Activated T-cell treated with anti-CD3 and anti-CD28 coated beads, Interleukin-2, amount 50 U/mL, for 4 hours (primary cell): ENCODE measurements at places on chromosomes 11 and 22.

DNA sequence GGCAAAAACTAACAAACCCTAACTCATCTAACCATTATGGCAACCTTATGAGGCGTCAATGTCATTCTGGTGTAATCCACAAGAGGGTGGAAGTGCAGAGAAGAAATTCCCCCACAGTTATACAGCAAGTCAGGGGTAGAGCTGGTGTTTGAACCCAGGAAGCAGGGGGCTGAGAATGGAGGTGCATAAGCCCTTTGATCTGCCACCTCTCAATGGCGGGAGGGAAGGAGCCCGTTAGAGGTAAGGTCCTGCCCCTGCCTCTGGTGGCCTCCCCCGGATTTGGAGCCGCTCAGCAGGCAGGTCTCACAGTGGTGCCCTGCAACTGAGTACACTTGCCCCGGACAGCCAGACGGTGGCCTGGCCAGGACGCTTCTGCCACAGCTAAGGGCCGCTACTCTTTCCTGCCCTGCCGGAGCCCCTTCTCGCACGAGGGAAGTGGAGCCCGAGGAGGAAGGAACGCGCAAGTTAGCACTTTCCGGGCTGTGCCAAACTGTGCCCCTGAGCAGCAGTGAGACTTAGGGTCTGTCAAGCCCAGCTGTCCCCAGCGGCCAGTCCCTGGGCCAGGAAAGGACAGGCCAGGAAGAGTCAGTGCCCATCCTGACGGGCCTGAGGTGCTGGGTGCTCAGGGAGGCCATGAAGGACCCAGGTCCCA lies 1.1 kb downstream of the FXYD2 start:
- peak; percentile 33 for DNase-seq

DNA sequence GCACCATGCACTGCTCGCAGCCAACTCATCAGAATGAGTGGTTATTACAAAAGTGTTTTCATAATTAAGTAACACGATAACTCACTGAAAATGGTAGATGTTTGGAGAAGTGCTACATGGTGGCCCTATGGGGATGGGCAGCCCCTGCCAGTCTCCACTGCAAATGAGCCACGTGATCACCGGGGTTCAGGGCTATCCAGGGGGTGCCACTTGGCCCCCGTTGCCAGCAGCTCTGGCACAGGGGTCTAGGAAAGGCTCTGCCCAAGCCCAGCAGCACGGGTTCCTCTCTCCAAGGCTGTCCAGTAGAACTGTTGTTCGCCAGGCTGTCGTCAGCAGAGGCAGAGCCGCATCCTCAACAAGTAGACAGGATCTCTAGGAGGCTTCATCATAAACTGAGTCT lies 382.1 kb upstream of the B3GAT1 start:
- no peak for DNase-seq

GRCh38 chr22:19718456-19719049 lies 4.2 kb downstream of the SEPTIN5 start:
- DNase-seq: no peak

- DNase-seq: no peak
Observed at GRCh38 chr22:29341849-29342127, 26.3 kb upstream of the RASL10A start.

DNA sequence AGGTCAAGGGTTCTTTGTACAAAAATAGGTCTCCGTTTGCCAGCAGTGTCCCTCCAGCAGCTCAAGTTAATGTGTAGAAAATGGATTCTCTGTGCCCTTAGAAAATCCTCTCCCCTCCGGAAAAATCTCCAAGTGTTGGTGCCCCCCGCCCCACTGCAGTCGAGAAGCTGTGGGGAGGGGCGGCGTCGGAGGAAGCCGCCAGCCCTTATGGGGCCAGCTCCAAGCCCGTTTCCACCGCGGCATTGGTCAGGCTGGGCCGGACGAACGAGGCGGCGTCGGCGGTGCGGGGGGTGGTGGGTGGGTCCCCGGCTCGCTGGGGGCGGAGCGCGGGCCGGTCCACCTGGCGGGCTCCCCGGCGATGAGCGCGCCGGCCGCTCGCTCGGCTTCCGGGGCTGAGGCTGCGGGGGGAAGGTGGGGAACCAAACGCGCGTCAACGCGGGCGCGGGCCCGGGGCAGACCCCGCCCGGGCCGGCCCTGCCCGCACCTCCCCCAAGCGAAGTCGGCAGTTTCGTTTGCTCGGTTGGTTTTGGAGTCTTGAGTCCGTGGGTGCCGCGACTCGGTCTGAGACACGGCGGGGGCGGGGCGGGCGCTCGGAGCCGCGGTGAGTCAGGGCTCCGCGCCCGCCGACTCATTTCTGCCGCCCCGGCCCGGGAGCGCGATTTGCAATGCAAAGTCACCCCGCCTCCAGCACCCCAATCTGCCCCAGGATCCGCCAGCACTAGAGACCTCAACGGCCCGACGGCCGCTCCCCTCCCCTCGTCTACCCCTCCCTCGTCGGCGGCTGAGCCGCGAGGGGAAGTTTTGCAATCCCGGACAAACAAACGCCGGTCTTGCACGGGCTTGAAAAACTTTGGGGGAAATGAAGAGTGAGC lies 1.4 kb downstream of the ASCL2 start:
- DNase-seq: peak; percentile 83

DNA sequence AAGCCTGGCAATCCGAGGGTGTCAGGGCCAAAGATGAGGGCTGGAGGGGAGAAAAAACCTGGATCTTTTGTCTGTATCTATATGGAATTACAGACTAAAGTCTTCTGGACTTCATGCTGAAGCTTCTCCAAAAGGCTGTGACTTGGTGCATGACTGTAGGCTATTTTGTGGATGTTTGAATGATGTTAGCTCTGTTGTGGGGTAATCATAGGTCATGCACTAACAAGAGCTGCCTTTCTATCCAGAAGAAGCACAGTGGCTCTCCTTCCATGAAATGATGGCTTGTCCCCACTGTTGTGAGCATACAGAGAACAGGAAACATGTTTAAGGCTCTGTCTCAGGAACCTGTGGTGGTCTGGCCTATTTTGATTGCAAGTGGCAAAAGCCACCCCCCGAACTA lies 263.3 kb upstream of the PLET1 start:
- no peak for DNase-seq

DNA sequence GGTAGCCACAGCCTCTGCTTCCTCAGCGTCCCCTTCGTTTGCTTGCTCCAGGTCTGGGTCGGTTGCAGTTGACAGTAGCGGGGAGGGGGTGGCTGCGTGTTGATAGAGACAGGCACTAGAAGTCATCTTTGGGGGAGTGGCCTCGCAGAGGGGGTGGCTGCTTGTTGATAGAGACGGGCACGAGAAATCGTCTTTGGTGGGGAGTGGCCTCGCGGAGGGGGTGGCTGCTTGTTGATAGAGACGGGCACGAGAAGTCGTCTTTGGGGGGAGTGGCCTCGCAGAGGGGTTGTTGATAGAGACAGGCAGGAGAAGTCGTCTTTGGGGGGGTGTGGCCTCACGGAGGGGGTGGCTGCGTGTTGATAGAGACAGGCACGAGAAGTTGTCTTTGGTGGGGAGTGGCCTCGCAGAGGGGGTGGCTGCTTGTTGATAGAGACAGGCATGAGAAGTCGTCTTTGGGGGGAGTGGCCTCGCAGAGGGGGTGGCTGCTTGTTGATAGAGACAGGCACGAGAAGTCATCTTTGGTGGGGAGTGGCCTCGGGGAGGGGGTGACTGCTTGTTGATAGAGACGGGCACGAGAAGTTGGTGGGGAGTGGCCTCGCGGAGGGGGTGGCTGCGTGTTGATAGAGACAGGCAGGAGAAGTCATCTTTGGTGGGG lies 328.3 kb downstream of the TBC1D22A start:
- no peak for DNase-seq

GRCh38 chr22:44707752-44708151 lies 5.7 kb downstream of the PRR5 start:
- no peak for DNase-seq

DNA sequence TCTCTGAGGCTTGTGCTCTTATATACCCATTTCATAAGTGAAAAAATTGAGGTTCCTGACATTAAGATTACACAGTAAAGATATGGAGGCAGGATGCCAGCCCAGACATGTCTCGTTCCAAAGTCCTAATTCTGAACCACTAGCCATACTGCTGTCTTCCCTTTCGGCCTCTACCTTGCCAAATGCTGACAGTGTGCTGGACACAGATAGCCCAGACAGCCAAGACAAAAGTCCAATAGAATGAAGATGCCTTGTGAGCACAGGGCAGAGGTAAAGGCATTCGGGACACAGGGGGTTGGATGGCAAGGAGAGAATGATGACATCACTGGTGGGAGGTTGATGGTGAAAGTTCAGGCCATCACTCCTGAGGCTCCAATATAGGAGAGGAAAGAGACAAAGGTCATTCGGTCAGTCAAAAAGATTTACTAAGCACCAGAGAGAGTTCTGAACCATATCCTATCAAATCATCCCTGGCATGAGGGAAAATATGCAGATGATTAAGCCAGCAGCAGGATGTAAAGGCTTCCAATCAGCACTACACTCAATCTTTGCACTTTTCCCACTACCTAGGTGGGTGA lies 174.0 kb upstream of the MTMR2 start:
- DNase-seq: no peak

DNA sequence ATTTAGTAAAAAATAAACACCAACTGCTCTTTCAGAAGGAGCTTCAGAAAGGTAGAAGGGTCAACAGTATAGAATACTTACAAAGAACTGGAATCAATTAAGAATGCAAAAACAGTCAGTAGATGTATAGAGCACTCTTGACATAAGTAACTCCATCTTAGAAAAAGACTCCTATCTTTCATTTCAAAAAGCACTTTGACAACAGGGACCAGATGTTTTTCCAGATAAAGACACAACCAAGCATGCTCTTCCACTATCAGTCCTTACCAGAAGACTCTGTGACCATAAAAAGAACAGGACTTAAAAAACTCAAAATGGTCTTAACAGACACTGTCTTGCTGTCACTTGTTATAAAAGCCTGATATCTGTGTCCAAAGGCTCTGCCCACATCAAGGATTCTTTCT lies 5.2 kb downstream of the SLC25A17 start:
- no peak for DNase-seq

DNA sequence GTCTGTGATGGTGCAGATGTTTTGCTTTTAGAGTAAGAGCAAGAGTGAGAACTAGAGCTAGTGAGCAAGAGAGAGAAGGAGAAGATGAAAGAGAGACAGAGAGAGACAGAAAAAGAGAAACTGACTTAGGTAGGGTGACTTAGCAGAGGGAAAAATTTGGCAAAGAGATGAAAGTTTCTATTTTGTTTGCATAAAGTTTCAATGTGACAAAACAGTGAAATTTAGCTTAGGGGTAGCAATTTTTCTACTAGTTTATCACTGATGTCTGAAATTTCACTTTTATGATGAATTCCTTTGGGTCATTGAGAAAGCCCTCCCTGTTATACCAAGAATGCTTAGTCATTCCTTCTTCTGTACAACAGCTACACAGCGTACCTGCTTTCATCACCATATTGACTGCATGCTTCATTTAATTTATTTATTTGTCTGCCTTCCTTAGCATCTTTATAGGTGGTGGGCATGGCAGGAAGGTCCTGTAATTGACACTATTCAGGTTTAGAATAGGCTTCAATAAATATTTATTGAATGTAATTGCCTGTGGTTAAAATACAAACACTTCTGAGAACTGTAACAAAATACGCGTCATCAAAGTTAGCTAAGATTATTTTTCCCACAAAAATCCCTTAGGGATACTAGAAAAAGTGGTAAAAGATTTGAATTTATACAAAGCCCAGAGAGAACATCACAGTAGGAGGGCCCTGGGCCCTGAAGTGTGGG lies 19.9 kb upstream of the CTSC start:
- no peak for DNase-seq

DNA sequence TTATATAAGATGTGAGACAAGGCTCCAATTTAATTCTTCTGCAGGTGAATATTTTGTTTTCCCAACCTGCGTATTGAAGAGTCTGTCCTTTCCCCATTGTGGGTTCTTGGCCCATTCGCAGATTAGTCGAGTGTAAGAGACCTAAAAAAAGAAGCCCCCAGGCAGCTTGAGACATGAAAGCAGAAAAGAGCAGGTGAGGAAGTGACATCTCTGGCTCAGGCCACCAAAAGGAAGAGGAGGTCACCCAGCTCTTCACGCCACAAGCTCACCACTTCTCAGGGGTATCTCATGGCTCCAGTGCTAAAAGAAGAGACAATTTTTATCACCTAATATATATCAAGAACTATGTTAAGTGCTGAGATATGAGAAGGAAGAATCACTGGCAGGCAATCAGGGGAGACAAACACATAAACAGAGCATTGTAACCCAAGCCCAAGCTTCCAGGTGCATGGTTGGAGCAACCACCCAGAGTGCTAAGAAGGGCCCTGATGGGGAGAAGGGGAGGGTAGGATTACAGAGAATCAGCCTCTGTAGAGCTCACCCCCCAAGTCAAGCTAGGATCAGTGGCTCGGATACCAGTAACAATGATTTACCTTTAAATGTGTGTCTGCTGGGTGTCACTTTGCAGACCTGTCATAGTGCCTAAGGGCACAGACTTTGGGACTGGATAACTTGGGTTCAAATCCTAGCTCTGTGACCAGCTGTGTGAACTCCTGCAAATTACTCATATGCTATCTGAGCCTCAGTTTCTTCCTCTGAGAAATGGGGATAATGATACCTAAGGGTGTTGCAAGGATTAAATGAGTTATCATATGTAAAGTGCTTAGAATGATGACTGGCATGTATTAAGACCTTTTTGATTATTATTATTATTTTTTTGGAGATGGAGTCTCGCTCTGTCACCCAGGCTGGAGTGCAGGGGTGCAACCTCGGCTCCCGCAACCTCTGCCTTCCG lies 39.2 kb downstream of the MCHR1 start:
- DNase-seq: no peak

GRCh38 chr11:79342236-79342635 lies 98.6 kb downstream of the TENM4 start:
- no peak for DNase-seq

DNA sequence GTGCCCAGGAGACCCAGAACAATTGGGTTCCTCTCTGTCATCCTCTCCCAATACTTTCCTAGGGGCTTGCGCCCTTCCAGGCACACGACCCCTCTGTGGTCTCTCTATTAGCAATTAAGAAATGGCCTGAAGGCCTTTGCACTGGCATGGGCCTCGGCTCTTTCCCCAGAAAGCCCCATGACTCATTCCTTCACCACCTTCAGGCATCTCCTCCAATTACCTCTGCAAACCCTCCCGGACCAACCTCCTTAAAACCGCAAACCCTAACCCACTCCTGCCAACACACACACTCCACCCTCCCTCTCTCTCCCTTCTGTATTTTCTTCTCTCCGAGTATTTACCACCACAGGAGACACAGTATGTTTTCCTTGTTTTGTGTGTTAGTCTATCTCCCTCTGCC lies 36.7 kb downstream of the LARGE1 start:
- DNase-seq: no peak

GRCh38 chr22:47411006-47411405 lies 648.6 kb downstream of the TBC1D22A start:
- DNase-seq: no peak

- DNase-seq: no peak
Observed at GRCh38 chr11:19382131-19382611, 141.4 kb upstream of the E2F8 start.

- no peak for DNase-seq
Observed at GRCh38 chr11:117199053-117199915, at the start of gene TAGLN. Gene TAGLN, plus strand, starts transcription at chr11:117199370. Its CDS starts 3,644 bp downstream, at chr11:117203014.

- DNase-seq: no peak
Observed at GRCh38 chr22:43446037-43446803, 34.4 kb downstream of the MPPED1 start.

- DNase-seq: no peak
Observed at GRCh38 chr11:44863231-44863630, 87.5 kb downstream of the TP53I11 start.
